ENCODE measurements at places on chromosomes 5 and 9.

GRCh38 chr5:45639040-45639439 lies 57.1 kb downstream of the HCN1 start:
- no peak for DNase-seq

DNA sequence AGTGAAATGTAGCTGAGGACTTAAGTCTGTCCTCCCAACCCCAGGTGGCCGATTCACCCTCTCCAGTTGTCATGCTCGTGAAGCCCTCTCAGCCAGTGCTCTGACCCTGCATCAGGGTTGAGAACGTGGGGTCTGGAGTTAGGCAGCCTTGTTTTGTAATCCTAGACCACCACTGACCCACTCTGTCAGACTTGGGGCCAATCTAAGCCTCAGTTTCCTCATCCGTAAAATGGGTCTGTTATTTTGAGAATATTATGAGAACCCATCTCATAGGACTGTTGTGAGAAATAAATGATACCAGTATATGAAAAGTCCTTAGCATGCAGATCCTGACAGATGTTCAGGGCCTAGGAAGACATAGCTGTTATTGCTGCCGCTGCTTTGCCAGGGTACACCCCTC lies 37.1 kb downstream of the CYFIP2 start:
- no peak for DNase-seq

GRCh38 chr9:17926246-17926645 lies 347.4 kb downstream of the SH3GL2 start:
- no peak for DNase-seq

GRCh38 chr9:131627648-131628458 lies 82.5 kb downstream of the PRRT1B start:
- DNase-seq = peak; percentile 86

- no peak for DNase-seq
These were observed 270.2 kb upstream of the MVB12B start for GRCh38 chr9:126056312-126057021.

- no peak for DNase-seq
These were observed 14.4 kb upstream of the GDA start for GRCh38 chr9:72134801-72135200.

GRCh38 chr5:58466939-58467338 lies 7.1 kb upstream of the PLK2 start:
- peak; percentile 27 for DNase-seq

- no peak for DNase-seq
These were observed 6.5 kb downstream of the PPP6C start for GRCh38 chr9:125183054-125183453.

- no peak for DNase-seq
These were observed 162.5 kb upstream of the TLE4 start for GRCh38 chr9:79409182-79409823.

GRCh38 chr5:123086376-123087055 lies 2.5 kb upstream of the PRDM6 start:
- no peak for DNase-seq

DNA sequence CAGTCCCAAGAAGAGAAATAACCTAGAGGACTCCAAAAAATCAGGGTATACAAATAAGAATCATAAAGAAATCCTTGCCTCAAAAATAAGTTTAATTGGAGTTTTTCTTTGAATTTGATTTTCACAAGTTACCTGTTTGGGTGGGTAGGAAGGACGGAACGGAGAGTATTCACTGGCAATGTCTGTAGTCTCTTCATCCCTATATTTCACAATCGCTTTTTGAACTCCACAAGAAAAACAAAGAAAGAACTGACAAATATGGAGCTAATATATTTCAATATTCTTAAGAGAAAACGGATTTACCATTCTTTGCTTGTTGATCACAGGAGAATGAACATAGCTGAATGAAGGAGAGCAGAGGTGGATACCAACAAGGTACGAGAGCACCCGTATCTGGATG lies 30.1 kb downstream of the MTMR12 start:
- DNase-seq = no peak

DNA sequence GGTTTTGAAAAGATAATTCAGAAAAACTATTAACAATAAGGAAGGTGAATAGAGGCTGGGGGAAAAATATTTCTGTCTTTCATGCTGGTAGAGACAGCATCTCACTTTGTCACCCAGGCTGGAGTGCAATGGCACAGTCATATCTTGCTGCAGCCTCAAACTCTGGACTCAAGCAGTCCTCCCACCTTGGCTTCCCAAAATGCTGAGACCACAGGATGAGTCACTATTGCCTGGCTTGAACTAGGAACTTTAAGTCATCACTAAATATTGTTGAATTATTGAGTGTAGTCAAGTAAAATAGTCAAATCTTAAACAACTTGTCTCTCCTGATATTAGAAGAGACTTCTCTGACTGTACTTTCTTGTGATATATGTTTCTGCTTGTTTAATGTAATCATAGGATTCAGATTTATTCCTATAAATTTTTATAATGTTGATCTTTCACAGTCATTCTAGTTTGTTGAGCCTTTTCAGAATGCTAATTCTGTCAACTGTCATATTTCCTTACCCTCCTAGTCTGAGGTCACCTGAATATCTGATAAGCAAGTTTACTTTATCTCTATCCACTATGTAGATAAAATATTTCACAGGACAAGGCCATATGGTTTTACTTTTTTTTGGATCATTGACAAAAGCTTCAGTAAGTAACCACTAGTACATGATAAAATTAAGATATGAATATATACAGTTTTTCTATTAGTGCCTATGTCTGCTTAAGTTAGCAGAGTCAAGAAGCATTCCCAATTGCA lies 1696.5 kb downstream of the MAT2B start:
- DNase-seq = no peak

- DNase-seq = no peak
These were observed 97.7 kb downstream of the AK8 start for GRCh38 chr9:132780230-132781007.

- no peak for DNase-seq
These were observed at the start of gene PCDHB1 for GRCh38 chr5:141050622-141051520. PCDHB1 (plus strand) TSS chr5:141051374; CDS start chr5:141051471, 97 bp downstream.

- DNase-seq = no peak
These were observed 83.2 kb downstream of the CDH9 start for GRCh38 chr5:26955161-26955560.

- DNase-seq = no peak
These were observed 83.2 kb downstream of the CDH18 start for GRCh38 chr5:19904766-19905165.

GRCh38 chr9:105311306-105311705 lies 66.9 kb downstream of the SLC44A1 start:
- DNase-seq = no peak

DNA sequence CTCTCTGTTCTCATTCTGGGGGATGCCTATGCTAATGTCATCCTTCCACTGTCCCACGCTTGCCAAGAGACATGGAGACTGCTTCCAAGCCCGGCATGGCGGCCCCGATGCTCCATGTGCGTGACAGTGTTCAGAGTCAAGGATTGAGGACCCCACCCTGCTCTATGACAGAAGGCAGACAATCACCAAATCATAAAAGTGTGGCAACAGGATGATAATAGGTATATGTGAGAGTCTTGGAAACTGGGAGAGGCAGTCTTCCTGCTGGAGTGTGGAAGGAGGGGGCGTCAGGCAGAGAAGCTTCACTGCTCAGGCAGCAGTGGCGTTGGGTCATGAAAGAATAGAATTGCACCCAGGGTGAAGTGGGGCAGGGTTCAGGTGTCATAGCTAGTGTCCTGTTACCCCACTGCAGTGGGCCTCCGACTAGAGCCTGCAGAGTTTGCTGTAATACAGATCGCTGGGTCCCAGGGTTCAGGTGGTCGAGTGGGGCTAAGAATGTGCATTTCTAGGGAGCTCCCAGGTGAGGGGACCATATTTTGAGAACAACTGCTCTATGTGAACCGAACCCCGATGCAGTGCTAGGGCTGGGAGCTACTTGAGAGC lies 12.5 kb upstream of the GADD45G start:
- no peak for DNase-seq

DNA sequence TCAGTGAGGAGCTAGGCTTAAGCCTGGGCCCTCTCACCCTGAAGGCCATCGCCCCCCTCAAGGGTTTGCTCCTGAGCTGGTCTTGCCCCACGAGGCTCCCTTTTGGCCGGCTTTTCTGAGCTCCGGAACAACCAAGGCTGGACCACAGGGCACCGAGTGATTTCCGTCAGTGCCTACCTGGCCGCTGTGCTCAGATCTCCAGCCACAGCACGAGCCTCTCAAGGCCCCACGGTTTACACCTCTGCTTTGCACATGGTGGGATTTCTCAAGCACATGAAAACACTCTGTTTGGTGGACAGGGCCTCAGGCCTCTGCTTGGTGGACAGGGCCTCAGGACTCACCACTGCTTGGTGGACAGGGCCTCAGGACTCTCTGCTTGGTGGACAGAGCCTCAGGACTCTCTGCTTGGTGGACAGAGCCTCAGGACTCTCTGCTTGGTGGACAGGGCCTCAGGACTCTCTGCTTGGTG lies 15.8 kb downstream of the CLPTM1L start:
- DNase-seq = no peak

DNA sequence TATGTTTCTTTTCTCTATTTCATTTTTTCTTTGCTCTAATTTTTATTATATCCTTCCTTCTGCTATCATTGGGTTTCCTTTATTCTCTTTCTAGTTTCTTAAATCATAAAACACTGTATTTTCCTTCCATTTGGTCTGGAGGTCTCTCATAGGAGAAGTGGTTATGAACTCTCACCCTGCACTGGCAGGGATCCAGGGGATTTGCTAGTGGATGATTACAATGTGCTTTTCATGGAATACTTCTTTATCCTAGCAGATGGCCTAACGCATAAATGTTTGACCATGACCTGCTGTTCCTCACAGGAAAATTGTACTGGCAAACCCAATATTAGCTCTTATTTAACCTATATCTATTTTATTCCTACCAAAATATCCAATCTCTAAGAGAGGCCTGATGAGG lies 31.5 kb upstream of the SGCD start:
- DNase-seq = no peak

- DNase-seq = no peak
These were observed 56.4 kb downstream of the PFDN1 start for GRCh38 chr5:140246378-140247122.

DNA sequence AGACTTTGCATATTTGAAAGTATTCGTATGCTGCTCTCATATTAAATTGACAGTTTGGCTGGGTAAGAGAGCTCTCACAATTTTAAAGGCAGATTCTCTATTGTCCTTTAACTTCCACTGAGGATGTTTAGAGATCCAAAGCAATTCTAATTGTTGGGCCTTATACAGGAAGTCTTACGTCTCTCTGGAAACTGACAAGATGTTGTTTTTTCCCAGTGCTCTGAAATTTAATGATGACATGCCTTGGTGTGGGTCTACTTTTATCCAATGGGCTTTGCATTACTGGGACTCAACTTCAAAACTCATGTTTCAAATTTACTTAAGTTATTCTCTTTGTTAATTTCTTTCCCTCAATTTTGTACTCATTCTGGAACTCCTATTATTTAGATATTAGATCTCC lies 191.5 kb downstream of the SNX18 start:
- no peak for DNase-seq
